Mesothelial cell of epicardium (in vitro differentiated cells): ENCODE measurements at places on chromosomes 7 and 10. TPM values are rescaled to one million over a fixed set of nuclear protein-coding genes. Genes with fewer than 3 reads are reported as not detected.

- DNase-seq = no peak
These were observed 243.7 kb upstream of the SP8 start for GRCh38 chr7:21030237-21030871.

DNA sequence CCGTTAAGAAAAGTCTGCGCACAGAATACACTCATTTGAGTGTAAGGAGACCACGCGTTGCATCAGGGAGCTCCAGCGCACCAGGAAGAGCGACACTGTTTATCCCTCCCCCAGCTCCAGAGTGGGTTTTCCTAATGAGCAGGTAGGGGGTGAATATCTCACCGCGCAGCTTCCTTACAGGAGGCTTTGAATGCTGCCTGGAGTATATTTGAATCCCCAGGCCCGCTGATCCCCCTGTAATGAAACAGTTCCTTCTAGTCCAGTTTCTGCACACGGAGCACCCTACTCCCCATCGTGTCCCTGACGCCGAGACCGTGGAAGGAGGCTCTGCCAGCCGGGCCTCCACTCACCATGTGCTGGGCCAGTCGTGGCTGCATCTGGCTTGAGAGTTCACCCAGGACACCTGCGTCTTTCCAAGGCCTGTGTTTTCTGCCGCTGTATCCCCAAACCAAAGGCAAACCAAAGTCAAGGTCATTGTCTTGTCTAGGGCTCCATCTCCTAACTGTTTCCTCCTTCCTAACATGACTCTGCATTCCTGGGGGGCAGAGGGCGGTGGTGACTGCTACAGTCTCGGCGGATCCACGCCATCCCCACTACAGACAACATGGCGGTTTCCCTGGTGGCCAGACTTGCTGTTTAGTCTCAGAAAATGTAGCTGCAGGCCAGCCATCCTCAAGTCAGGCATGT, 167.8 kb downstream of the USP6NL start:
- peak; percentile 33 for DNase-seq

DNA sequence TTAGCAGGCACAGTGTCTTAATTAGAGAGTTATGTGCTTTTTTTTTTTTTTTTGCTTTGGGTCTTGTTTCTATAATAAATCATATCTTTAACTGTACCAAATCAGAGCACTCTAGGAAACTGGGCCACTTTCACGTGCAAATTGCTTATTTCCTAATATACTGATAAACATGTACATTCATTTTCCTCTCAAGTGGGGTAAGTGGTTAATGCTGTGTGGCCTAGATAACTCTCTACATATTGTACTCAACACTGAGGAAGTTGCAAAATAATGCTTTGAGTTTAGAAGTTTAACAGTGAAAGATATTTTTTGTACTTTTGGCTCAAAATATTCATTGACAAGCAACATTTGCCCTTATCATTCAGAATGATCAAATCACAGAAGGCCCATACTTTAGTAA, 115.9 kb upstream of the IFRD1 start:
- DNase-seq = no peak

GRCh38 chr7:601595-602340, 82.1 kb upstream of the PDGFA start:
- DNase-seq = peak; percentile 25

DNA sequence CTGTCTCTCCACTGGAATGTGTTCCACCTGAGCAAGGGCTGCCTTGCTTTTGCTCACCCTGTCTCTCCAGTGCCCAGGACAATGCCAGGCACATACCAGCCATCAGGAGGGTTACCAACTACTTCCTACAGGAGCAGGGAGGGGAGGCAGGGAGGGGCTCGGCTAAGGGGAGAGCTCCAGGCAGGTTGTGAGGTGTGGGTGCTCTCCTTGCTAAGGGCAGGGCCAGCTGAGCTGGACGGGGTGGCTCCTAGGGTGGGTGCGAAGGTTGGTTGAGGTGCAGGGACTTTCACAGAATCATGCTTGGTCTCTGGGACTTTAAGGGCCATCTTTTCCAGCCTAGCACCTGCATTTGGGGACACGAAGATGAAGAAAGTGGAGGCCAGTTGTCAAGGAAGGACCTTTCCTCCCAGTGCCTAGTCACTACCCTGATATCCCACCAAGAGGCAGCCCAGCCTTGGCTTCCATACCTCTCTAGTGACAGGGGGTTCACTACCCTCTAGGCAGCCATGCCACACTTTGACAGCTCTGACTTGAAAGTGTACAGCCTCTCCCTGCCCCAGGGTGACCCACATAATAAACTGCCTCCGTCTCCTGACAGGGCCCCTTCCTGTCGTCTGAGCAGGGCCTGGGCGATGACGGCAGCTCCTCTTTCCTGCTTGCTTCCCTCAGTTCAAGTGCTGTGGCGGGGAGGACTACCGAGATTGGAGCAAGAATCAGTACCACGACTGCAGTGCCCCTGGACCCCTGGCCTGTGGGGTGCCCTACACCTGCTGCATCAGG, 46.5 kb downstream of the TSPAN15 start:
- no peak for DNase-seq

EBLN1 gene
- not detected in 3 replicates for total RNA-seq

- DNase-seq = no peak
These were observed 470.7 kb upstream of the MKI67 start for GRCh38 chr10:128596906-128597305.

GRCh38 chr7:106466867-106467266, 182.1 kb upstream of the NAMPT start:
- no peak for DNase-seq

DNA sequence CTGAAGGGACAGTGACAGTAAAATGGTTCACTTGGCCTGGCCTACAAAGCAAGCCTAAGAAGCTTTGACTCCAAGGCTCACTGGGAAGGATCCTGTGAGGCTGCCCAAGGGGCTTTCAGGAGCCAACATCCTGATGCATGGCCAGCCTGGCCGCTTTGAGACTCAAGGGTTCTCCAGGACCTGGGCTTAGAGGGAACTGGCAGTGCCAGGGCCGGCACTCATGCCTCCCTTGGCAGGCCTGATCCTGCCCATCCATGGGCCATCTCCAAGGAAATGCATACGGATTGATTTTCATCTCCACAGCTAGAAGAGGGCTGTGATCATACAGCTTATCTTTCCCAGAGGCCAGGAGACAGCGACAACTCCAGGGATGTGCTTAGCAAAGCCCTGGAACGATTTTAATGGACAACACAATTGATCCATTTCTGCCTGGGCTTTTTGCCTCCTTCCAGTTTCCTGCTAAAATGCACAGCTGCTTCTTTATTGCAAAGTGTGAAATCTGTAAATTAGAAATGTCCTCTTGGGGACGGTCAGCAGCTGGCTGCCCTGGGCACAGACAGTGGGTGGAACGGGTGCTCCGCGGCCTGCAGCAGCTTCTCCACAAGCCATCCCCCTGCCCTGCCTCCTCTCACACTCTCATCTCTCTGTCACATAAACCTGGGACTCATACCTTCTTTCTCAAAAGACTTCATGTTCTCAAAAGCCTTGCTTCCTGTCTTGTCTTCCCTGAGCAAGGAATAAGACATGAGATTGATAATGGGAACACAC, 288.5 kb downstream of the GRID1 start:
- DNase-seq = no peak

- no peak for DNase-seq
These were observed 26.1 kb upstream of the LAMB1 start for GRCh38 chr7:108029034-108029433.

UNCX gene
- not detected in 3 replicates for total RNA-seq

NPC1L1 gene
- total RNA-seq = 0.07 to 0.20 TPM in 2 of 3 replicates, not detected in the other

GRCh38 chr10:1363446-1364121, 307.4 kb downstream of the WDR37 start:
- no peak for DNase-seq

- DNase-seq = no peak
These were observed 12.2 kb upstream of the REPIN1 start for GRCh38 chr7:150356265-150356897.

- no peak for DNase-seq
These were observed at the start of gene CPN1 for GRCh38 chr10:100081075-100082001. CPN1 (minus strand) TSS chr10:100081869; CDS start chr10:100081625, 244 bp downstream.

GRCh38 chr7:100221231-100221718, 1.5 kb downstream of the PVRIG start:
- DNase-seq = no peak

MYL10 gene
- total RNA-seq = not detected in 3 replicates

DNAH11 gene
- 0.50 to 0.80 TPM (median 0.53 TPM) in 3 replicates for total RNA-seq

- DNase-seq = no peak
These were observed 14.8 kb upstream of the LRRC17 start for GRCh38 chr7:102897856-102898531.

PIP gene
- total RNA-seq = not detected in 3 replicates

NSUN5 gene
- total RNA-seq = 18.6 to 20.5 TPM (median 19.8 TPM) in 3 replicates

DNA sequence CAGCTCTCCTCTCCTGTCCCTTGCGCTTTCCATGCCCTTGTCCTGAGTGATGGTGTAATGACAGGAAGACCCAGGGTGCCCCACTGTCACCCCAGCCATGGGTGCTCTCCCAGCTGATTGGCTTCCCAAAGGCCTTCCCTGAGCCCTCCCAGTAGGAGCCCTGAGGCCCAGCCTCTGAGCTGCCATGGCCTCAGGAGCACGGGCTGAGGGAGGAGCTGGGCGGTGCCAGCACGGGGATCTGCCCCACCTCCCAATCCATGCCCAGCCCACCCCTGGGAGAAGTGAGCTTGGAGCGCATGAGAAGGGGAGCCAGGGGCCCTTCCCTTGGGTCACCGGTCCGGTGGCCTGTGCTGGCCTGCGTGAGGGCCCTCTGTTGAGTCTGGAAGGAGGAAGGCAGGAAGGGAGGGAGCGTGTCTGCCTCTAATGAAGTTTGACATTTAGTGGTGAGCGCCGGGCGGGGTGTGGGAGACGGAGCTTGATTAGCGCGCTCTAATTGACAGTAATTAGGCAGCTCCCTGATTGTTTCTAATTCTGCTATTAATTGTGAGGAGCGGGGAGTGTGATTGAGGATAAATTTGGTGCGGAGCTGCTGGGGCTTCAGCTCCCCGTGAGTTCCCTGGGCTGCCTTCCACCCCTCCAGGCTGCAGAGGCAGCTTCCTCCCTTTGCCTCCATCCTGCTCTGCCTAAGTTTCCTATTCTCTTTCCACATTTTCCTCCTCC, 28.3 kb downstream of the GBX1 start:
- DNase-seq = no peak

GRCh38 chr7:37100735-37101331, 347.8 kb downstream of the ELMO1 start:
- DNase-seq = no peak

GRCh38 chr7:240146-240676, 47.8 kb downstream of the FAM20C start:
- DNase-seq = no peak

- no peak for DNase-seq
These were observed 30.6 kb downstream of the RBM17 start for GRCh38 chr10:6119423-6119822.

DNA sequence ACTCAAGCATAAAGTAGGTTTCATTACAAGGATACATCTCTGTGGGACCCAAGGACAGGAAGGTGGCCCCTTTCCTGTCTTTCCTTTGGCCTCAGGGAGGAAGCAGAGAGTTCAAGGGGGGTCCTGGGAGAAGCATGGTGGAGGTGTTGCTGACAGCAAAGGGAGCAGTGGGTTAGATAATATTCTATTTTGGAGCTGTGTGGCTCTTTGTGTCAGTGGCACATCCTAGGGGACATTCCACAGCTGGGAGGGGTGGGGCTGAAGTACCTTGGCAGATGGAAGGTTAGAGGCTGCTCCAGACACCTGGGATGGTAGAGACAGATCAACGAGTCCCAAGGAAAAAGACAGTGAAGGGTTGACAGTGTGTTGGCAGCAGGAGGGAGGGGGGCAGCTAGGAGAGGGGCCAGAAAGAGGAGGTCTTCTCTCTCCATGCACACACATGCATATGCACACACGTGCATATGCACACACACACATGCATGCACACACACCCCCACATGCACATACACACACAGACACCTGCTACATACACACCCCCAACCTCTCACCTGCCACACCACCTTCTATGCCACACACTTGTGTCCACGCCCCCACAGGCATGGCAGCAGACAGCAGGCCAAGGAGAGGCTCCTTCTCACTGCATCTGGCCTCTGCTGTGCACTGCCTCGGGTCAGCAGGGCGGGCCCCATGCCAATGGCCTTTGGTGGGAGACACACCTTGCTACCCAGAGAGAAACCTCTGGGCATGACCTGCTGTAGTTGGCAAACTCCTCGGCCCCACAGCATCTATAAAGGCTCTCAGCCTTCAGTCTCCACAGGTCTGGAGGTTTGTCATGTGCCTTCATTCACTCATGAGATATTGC, 5.6 kb upstream of the POLD2 start:
- DNase-seq = no peak

GPNMB gene
- 2.1 to 2.7 TPM (median 2.2 TPM) in 3 replicates for total RNA-seq

SPDYE8 gene
- total RNA-seq = 0.11 TPM in 1 of 3 replicates, not detected in the others
